ENCODE measurements at places on chromosomes 2 and 18.
A peak's percentile ranks its signal among the peaks of the same experiment; 100 is the strongest.

GRCh38 chr2:82278416-82278815 lies 1973.9 kb upstream of the LRRTM1 start:
- no peak for DNase-seq

DNA sequence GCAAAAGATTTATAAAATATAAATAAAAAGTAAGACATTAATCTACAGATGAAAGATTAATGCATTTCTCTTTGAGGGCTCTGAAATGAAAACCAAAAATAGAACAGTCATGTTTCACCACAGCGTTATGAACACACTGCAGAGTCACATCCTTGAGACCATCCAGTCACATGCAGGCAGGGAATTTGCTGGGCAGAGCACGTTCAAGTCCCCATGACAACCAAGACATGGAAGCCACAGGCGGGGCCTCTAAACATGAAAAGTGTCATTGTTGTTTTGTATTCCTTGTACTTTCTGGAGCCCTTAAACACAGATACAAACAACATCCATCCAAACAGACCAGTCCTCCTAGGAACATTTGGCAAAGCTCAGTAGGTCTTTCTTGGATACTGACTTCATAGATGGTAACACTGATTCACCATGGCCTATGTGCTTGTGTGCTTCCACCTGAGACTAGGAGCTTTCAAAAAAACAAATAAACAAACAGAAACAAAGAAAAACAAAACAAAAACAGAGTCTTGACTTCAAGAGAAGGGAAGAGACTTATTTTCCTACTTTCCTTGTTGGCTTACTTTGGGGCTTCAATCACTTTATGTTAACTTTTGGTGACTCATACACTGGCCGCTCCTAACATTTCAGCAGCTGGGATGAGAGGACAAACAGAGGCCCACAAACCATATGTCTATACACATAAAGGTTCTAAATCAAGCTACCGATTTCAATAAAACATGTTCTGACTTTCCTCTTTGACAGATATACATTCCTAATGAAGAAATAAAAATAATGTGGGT lies 99.5 kb upstream of the CCDC85A start:
- no peak for DNase-seq

DNA sequence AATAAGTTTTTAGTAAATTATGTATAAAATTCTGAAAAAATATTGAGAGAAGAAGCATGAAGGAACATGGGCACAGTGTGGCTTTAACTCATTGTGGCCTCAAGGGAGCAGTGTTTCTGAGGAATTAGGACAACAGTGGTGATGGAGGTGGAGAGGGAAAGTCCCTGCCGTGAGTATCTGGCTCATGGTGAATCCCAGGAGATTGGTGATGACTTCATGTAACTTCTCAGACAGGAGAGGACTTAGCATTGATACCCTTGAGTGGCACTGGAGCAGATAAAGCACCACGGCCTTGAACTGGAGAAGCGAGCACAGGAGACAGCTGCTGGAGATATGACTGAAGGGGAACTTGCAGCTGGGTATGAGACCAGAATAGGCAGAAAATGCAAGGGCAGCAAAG lies 35.0 kb upstream of the LRP1B start:
- no peak for DNase-seq

- peak; percentile 89 for DNase-seq
Measured at GRCh38 chr18:12278741-12279682, 24.9 kb downstream of the CIDEA start.

GRCh38 chr2:231573096-231573495 lies 19.6 kb upstream of the TEX44 start:
- DNase-seq = no peak

GRCh38 chr2:70420143-70420542 lies 118.3 kb upstream of the FAM136A start:
- no peak for DNase-seq

DNA sequence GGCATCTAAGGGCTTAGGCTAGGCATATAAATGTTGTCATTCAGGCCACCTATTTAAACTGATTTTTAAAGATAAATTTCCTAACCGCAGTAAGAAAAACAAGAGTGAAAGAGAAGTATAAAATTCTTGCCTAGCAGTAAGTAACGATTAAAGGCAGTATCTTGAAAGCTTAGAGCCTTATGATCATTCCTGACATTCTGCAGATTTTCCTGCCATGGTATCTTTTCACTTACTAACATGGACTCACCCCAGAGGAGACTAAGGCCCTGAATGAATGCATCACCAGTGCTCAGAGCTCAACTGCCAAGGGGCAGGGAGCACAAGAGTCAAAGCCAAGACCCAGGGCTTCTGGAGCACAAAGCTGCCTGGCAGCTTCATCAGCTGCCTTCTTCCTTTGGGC lies 133.1 kb downstream of the GCA start:
- DNase-seq = no peak

DNA sequence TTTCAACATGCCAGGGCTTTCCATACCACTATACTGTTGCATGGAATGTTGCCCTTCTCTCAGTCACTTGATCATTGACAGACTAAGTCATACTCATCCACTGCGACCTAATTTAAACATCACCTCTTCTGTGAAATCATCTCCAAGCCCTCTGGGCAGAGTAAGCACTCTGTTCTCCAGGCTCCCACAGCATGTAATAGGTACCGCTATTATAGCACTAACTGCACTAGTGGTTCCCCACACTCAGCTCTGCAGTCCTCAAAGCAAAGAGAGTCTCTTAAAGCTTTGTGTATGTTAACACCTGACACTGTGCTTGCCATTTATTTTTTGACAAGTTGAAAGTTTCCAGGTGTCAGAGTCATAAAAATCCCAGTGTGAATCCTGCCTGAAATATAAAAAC lies 947.2 kb downstream of the ERBB4 start:
- DNase-seq = no peak

DNA sequence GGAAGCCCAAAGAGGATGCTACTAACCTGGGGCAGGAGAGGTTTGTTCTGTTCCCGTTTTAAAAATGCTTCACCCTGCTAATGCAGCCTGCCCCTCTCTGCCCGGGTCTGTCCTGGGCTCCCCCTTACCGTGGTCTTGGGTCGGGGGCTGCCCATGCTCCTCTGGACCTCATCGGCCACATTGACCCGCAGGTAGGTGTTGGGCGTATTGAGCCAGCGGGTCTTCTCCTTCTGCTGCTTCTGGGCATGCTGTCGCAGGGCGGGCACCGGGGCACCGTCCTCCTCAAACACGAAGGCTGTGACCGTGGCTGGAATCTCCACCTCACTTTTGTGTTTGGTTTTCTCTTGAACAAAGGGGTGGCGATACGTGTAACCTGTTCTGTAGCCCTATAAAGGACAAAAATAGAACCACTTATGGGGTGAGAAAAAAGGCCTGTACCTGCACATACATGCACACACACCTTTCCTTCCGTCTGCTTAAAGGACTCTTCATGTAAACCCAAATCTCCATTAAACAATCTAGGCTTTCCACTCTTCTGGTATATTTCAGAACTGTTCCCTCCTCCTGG lies 89.3 kb downstream of the ADD2 start:
- DNase-seq = no peak

GRCh38 chr2:239603411-239604356 lies 202.9 kb upstream of the HDAC4 start:
- DNase-seq = no peak

- no peak for DNase-seq
Measured at GRCh38 chr18:26190506-26190905, 35.7 kb upstream of the TAF4B start.

DNA sequence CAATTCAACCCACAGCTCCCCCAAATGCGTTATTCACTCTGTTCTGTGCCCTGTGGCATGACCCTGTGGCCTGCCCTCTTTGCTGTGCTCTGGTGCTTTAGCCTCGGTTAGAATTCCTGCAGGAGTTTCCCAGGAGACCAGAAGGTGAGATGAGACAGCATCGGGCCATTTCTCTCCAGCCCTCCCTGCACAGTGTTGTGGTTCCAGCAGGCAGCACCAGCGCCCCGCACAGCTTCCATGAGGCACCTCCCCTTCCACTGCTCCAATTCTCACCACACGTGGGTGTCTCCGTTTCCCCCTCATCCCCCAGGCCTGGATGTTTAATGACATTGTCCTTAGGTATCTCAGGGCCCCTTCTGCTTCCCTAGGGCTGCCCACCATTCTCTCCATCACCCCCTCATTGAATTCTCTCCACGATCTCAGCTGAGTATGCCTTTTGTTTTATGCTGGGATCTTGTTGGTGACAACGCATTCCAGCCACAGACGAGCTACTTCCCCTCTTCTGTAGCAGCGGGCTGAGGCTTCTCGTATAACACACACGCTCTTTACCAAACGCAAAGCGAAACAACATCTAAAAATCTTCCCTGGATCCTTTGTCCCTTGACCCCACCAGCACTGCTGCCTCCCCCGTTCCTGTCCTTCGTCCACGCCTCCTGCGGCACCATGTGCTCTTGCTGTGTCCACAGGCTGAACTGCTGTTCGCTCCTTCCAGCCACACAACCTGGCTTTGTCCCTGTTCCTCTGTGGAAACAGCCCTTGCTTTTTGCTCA lies 35.1 kb downstream of the ACKR3 start:
- DNase-seq = no peak

GRCh38 chr18:8361941-8362471 lies 247.2 kb upstream of the RAB12 start:
- no peak for DNase-seq

- no peak for DNase-seq
Measured at GRCh38 chr2:201835066-201835465, 28.7 kb downstream of the CDK15 start.

DNA sequence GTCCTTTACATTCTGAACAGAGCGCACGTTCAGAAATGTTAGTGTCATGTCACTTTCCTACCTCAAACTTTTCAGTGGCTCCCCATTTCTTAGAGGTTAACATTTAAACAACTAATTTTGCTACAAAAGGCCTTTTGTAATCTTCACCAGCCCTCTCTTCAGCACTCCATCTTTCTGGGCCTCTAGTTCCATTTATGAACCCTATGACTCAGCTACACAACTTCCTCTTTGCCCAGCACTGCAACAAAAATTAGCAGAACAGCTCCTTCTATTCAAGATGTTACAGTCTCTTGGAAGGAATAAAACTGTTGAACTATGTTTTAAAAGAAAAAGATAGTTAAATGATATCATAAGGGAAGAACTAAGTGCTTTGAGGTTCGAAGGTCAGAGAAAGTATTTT lies 139.9 kb downstream of the VWC2L start:
- DNase-seq = no peak

DNA sequence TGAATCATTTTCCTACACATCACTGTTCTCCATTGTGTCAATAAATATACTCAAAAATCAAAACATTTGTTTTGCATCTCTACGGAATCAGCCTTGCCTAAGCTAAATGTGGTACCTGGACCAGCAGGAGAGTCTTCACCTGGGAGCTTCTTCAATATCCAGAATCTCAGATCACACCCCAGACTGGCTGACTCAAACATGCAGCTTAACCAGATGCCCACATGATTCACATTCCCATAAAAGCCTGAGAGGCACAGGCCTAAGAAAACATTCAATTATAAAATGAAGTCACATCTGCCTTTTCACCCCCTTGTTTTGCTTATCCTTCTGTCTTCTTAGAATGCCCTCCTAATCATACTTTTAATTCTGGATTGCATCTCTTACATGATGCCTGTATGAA lies 1045.5 kb upstream of the NXPH2 start:
- no peak for DNase-seq

GRCh38 chr2:203534621-203535077 lies 452 bp downstream of the RAPH1 start:
- DNase-seq = no peak

- DNase-seq = no peak
Measured at GRCh38 chr2:193371200-193371599, 1176.5 kb upstream of the TMEFF2 start.

- DNase-seq = no peak
Measured at GRCh38 chr2:26860211-26860850, 12.4 kb downstream of the DPYSL5 start.

DNA sequence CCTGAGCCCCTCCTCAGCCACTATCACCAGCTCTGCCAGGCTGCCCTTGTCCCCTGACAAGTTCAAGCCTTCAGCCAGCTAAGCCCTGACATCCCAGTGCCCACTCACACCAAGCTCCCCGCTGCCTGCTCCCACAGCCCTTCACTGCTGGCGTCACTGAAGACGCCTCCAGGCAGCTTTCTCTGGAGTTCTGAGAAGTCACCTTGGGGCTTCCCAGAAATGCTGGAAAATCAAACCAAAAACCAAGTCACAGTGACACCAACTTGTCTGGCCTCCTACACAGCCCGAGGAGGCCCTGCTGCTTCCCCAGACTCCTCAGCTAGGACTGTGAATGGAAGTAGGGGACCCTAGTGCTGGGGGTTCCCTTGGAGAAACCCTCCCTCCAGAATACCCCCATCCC lies 2.2 kb upstream of the TNS1 start:
- DNase-seq = no peak

DNA sequence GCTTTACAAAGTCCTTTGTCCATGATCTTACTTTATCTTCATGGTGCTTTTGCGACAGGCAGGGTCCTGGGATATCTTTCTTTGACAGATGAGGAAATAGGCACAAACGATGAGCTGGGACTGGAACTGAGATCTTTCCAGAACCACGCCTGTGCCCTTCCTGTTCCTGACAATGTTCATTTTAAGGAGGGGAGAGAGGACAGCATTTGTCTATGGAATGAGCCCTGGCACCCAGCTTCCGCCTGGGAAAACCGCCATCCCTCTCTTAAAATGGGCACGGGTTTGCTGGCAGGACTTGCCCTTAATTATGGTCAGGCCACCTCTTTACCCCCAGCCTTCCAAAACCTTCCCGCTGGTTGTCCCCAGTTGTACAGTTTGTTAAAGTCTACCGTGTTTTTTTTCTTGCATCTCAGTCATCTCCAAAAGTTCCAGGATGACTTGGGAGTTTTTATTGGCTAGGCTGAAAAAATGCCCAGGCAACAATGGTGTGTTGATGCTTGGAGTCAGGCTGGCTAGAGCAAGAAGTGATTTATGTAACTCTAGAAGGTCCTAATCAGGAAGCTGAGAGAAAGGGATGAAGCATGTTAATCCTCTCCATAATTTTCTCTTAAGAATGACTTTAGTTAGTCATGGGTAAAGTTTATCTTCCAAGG lies 264.9 kb upstream of the EPAS1 start:
- DNase-seq = no peak

DNA sequence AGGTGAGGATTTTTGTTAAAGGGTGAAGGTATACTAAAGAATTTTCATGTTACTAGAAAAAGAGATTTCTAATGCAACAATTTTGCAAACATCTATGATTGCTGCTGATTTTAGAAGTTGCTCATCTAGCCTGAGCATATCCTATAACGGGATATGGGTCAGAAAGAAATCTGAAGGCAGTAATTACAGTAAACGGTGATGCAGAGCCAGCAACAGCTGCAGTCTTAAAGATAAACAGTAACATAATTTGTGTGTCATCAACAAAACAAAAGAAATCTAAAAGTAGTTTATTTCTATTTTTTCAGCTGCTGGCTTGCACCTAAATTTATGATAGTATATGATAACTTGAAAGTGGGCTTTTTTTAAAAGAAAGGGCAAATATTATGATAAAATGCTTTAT lies 215.7 kb downstream of the SLC4A10 start:
- no peak for DNase-seq

GRCh38 chr18:56389190-56389589 lies 249.2 kb downstream of the TXNL1 start:
- no peak for DNase-seq

GRCh38 chr18:69628774-69629359 lies 228.2 kb downstream of the DOK6 start:
- DNase-seq = no peak

- DNase-seq = peak; percentile 56
Measured at GRCh38 chr18:46301081-46301480, 196.9 kb downstream of the HAUS1 start.

GRCh38 chr18:51053814-51054213 lies 23.8 kb downstream of the SMAD4 start:
- no peak for DNase-seq

- DNase-seq = no peak
Measured at GRCh38 chr18:23793985-23794867, 105.0 kb downstream of the LAMA3 start.

All from right hindlimb (tissue), 1 donor.